ENCODE measurements at places on chromosomes 3 and 15.

- no peak for DNase-seq
These were observed 220.1 kb upstream of the BHLHE40 start for GRCh38 chr3:4758957-4759656.

- no peak for DNase-seq
These were observed 15.1 kb downstream of the TYRO3 start for GRCh38 chr15:41574158-41574557.

DNA sequence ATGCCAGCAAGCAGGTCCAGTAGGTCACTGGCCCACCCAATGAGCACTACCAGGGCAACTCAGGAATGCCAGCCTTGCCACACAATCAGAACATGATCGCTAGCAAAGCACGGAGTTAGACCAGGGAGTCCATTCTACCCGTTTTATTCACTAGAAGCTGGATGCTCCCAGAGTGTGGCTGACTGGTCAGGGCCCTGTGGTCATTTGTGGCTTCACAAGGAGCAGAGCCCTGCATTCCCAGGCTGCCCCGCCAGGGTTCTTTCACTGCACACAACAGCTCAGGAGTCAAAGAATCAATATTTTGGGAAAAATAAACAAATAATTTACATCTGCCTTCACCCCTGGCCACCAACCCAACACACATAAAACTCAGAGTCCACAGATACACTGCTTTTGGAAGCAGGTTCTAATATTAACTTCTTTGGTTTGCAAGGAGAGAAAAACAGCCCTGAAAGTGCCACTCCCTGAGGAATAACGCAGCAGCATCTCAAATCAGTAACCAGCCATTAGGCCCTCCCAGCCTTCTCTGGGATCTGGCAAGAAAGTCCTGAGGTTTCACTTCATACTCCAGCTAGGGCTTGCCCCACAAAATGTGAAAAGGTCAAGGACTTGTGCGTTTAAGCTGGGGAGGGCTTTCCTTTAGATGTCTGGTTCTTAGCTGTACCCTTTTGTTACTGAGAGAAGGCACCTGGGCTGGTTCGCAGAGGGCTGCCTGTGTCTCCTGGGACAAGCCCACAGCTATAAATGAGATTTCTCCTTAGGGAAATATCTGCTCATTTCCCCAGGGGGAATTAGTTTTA is 16.0 kb downstream of the SIAH2 start:
- no peak for DNase-seq

DNA sequence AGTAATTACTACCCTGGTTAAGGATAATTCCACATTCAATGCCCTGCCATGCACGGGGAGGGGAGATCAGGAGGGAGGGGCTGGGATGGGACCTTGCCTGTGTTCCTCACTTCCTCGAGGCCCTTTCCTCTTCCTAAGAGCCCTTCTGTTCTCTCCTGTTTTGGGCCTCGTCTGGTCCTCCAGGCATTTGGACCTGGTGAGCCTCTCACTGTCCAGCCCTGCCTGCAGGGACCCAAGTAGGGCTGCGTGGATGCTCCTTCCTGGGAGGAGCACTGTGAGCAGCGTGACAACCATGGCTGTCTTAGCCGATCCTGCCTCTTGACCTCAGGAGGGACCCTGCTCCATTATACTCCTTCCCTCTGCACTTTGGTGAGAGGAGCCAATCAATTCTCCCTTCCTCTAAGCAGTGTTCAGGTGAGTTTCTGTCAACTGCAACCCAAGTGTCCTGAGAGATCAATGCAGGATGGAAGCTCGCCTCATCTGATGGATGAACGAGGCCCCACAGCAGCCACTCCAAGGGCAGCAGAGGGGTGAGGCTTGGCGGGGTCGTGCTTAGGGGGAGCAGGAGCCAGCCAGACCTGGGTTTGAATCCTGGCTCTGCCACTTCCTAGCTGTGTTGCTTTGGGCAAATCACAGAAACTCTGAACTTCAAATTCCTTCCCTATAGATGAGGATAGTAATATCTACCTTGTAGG is 92.5 kb downstream of the IQSEC1 start:
- no peak for DNase-seq

DNA sequence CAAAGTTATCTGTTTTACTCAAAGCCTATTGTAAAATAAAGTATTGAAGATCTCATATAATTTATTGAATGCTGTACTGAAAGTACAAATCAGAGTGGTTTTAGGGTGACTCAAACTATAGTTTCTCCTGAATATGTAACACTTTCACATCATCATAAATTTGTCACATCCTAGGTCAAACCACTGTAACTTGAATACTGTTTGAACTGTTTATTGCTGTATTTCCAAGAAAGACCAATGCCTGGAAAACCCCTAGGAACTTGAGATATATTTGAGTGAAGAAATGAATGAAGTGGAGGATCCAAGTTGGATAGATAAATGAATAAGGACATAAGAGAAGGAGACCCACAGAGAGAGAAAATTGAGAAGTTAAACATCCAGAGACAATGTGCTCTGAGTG is 348.2 kb downstream of the GRM7 start:
- no peak for DNase-seq

DNA sequence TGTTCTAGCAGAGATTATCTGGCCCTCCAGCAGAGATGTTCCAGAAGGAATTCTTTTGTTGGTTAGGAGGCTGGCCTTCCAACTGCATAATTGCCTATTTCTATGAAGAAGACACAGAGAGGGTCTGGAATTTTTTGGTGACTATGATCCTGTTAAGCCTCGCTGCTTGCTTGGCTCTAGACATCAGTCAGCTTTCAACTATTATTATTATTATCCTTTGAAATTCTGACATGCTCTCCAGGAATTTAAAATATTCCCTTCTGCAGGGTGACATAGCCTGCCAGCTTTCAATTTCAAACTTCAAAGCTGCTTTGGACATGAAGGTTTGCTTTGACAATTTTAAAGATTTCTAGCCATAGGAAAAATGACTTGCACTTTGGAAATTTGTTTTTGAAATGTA is 26.3 kb upstream of the ZNF148 start:
- DNase-seq = no peak

DNA sequence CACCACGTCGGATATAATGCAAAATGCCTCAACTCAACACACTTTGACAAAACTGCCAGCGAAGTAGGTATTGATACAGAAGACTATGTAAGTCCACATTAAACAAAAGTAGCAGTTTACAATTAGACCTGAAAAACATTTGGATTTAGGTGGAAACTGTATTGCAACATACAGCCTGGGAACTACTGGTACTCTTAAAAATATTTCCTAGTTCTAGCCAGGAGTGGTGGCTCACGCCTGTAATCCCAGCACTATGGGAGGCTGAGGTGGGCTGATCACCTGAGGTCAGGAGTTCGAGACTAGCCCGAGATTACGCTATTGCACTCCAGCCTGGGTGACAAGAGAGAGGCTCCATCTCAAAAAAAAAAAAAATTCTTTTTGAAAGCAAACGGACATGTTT is 246.2 kb downstream of the ZBTB20 start:
- DNase-seq = no peak

DNA sequence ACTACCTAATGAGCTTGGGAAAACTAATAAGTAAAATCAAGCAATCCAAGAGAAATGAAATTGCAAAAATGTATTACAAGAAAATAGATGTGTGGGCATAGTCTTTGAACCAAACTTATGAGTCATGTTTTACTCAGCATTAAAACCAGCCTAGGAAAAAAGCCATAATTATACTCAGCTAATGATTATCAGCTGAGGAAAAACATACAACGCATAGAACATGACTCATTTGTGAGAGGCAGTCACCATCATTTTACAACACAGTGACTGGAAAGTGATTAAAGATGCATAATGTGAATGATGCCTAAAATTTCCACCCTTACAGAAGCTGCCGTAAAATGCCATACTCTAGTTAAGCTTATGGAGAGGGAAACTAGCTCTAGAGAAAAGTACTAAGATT is 238.0 kb upstream of the EOMES start:
- no peak for DNase-seq

- no peak for DNase-seq
These were observed 61.9 kb downstream of the REC114 start for GRCh38 chr15:73504885-73505284.

- no peak for DNase-seq
These were observed 157.6 kb downstream of the KLF13 start for GRCh38 chr15:31483986-31484951.

- DNase-seq = no peak
These were observed 155.9 kb upstream of the FEZF2 start for GRCh38 chr3:62529230-62529629.

DNA sequence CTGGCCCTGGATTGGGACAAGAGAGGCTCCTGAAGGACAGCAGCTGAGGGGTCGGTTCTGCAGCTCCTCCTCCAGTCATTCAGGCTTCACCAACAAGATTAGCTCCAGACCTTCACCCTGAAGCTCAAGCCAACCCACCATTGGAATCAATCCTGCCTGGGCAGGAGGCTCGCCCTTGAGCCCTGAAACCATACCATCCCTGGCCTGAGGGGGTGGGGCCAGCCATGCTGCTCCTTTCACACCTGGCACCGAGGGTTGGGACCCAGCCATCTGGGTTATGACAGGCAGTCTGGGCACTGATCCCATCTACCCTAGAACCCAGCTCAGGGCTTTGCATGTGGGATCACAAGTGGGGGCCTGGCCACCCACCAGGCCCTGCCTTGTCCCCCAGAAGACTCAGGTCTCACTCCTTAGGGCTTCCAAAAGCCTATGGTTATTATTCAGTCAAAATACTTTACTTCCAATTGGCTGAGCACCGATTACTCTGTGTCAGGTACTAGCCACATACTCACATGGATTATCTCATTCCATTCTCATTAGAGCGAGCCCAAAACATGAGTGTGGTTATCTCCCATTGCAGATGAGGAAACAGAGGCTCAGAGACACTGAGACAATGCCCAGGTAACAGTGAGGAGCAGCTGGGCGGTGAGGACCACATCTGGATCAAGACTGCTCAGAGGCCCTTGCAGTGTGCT is 3.1 kb downstream of the ABHD14B start:
- no peak for DNase-seq

DNA sequence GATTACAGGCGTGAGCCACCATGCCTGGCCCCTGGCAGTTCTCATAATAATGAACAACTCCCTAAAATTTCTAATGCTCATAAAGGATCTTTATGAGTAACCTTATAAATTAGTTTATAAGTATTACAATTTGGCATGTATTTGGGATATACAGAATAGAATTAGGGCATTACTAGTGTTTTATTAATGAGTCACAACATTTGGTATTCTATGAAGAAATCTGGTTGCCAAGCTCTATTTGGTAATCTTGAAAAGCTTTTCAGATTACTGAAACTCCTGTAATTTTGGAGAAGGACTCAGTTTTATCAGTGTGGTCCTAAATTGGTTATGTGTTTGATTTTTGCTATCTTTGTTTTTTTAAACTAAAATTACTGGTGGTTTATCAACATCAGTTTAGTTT is 45.8 kb downstream of the TM6SF1 start:
- DNase-seq = no peak

DNA sequence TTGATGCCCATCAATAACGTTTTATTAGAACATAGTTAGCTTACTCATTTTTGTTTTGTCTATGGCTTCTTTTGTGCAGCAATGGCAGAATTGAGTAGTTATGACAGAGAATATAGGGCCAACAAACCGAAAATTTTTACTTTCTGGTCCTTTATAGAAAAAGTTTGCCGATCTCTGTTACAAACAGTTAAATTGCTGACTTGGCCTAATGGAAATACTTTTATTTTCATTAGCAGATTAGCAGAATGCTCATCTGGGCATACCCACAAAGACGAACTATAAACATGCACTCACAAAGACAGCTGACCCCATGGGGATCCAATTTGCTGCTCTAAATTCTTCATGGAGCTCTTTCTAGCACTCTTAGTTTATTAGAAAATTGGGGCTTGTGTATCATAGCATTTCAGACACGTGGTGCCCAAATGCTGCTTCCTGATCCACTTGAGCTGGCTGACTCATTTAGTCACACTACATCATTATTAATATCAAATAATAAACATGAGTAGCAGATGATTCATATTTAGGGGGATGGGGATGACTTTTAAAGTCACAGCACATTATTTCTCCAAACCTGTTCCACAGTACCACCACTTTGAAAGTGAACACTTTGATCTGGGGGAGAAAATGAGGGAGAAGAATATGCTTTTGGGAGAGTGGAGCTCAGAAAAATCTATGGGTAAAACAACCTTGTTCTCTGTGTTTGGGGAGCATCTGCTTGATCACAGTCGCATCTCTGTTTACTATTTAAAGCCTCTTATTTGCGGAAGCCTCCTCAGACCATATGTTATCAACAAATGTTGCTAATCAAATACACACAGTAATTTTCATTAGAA is 228.1 kb upstream of the FEZF2 start:
- no peak for DNase-seq

- no peak for DNase-seq
These were observed 6.2 kb upstream of the TLR9 start for GRCh38 chr3:52231502-52232278.

DNA sequence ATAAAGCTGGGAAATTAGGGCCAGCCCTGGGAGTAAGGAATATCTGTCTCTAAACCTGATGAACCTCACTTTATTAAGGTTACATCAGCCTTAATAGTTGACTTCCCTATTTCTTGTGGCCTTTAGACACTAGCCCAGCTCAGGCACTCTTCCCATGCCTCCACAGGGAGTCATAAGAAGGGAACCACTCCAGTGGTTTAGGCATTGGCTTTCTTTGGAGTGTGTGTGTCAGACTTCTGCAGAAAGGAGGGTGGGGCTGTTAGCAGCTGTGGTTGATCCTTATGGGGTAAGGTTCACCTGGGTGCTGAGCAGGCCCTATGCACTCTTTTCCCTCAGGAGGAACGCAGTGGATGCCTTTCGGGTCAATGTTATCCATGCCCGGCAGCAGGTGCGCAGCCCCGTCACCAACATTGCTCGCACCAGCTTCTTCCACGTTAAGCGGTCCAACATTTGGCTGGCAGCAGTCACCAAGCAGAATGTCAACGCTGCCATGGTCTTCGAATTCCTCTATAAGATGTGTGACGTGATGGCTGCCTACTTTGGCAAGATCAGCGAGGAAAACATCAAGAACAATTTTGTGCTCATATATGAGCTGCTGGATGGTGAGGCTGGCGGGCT is 4.0 kb downstream of the AP2M1 start:
- DNase-seq = no peak

DNA sequence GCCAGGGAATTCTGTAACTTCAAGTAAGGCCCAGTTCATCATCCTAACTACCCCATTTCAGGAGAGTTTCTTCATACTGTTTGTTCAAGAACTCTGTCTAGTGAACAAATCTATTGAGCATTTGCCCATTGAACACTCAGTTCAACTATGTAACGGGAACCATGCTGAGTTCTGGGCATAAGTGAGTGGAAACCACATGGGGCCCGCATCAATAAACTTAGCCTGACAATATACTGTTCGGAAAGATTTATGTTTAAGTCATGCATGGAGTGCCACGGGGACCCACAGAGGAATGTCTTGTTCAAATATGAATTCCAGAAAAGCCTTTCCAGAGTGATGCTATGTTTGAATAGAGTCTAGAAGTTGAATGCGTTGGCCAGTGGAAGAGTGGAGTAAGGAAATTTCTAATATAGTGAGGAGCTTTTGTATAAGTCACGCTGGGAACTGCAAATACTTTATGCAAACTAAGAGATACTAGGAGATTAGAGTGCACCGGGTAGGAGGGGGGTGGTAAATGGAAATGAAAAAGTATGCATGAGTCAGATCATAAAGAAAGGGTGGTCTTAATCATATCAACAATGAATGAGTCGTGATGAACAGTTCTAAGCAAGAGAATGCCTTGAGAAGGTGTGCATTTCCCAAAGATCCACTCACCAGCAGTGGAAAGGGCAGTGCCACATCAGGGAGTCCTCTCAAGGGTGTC is 279.8 kb downstream of the VPS13C start:
- DNase-seq = no peak

Data from C1 segment of cervical spinal cord (tissue), 14 donors.